ENCODE measurements at places on chromosomes 7 and 10.
A peak's percentile ranks its signal among the peaks of the same experiment; 100 is the strongest.

DNA sequence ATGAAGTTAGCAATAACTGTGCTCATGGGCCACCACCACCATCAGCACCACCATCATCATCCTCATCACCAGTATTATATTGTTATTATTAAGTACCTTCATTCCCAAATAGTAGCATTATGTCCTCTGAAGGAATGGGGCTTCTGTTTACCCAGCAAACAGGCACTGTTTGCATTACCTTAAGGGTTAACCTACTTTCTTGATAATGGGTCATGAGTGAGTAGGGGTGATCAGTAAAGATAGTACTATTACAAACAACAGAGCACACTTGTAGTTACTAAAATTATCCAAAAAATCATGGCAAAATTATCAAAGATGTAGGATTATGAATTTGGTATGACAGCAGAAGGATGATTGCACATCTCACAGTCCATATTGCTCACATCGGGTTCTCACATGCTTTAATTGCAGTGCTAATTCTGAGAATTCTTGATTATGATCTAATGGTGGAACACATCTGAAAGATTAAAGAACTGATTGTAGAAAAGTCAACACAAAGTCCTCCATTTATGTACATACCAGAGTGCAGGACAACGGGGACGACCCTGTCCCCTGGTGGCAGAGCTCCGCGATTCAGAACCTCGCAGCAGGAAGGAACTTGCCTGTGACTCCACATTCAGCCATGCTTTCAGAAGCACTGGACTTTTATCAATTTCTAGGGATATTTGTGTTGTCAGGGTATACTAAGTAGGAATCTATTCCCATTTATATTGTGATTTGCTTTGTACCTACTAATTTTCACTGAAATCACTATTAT lies 31.0 kb downstream of the PDE1C start:
- DNase-seq, result no peak

DNA sequence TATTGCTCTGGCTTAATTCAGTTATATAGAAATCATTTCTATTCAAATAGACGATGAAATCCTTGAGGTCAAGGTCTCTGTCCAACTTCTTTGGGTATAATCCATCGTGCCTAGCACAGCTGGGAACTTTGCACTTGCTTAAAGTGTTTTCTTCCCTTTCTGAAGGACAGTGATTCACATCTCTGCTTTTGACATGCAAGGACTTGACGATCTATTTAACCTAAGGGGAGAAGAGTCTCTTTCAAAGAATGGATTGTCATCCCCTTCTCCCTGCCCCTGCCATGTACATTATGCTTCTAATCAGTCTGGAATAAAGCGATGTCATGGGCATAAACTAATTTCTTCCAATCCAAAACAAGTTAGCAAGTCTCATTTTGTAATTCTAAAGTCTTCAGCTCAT lies 488.6 kb downstream of the KCNMA1 start:
- no peak for DNase-seq

GRCh38 chr10:77842652-77843212 lies 83.8 kb downstream of the DLG5 start:
- DNase-seq, result no peak

DNA sequence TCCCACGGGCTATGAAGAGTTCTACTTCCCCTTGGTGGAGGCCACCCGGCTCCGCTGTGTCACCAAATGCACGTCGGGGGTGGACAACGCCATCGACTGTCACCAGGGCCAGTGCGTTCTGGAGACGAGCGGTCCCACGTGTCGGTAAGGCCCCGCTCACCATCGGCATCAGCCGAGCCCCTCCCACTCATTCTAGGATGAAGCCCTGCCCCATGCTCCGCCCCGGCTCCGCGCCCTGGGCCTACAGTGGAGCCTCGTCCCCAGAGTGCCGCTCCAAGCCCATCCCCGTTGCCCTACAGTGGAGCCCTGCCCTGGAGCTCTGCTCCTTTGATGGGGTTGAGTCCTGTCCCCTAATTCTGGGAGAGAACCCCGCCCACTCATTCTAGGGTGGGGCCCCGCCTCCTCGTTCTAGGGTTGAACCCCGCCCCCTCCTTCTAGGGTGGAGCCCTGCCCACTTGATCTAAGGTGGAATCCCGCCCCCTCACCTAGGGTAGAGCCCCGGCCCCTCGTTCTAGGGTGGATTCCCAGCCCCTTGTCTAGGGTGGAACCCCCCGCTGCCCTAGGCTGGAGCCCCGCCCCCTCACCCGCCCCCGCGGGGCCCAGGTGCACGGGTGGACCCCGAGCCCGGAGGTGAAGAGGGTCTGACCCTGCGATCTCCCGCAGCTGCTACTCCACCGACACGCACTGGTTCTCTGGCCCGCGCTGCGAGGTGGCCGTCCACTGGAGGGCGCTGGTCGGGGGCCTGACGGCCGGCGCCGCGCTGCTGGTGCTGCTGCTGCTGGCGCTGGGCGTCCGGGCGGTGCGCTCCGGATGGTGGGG lies 3.4 kb upstream of the MUC12 start:
- no peak for DNase-seq

GRCh38 chr10:43075612-43076003 lies 1.3 kb upstream of the RET start:
- DNase-seq, result no peak

DNA sequence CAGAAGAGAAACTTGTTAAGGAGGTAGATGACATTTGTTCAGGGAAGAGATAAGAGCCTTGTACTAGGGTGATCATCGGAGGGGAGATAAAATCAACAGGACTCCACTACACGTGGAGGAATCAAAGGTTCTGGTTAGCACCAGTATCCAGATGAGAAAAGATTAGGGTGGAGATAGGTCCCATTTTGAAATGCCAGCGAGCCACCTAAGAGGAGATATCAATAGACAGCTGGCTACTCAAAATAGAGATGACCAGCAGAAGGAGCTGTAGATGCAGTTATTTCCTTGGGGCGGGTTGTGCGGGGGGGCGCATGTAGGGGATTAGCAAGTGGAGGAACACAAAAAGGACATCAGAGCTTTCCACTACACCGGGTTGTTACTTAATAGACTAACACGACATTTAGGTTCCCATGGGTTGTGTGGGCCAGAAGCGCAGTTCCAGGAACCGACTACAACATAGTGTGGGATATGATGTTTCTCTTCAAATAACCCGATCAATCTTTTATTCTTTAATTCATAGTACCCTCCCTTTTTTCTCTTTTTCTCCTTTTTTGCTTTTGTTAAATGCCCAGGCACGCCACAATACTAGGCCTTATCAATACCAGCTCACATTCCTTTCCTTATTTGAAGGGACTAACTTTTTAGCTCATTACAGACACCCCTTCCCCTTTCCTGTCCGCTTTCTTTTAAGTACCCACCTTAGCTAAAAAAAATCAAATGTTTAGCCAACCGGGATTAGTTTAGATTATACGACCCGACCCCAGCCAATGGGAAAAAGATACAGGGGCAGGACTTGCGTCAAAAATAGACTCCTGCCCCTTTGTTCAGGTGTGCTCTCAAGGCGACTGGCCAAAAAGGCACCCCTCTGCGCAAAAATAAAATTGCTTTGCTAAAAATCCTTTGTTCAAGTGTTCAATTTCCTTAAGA lies 2.0 kb upstream of the KIF11 start:
- no peak for DNase-seq

DNA sequence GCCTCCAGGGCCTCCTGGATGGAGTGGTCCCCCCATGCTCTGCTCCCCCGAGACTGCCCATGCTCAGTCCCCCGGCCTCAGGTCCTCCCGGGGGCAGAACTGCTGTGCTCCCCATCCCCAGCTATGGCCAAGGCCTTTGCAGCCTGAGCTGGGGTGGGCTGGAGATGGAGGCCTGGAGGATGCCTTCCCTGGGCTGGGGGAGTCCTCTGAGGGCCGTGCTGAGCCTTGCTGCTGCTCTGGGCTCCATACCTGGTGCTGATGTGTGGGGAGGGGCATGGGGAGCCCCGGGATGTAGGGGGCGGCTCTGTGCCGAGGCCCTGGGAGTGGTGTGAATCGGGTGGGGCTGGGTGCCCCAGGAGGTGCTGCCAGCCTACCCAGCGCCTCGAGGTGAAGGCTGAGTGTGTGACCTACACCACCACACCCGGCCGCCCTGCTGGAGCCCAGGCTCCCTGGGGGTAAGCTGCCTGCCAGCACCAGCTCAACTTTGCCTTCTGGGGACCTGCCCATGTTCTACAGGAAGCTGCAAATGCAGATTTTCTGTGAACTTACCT lies 109.5 kb downstream of the UNCX start:
- DNase-seq, result no peak

DNA sequence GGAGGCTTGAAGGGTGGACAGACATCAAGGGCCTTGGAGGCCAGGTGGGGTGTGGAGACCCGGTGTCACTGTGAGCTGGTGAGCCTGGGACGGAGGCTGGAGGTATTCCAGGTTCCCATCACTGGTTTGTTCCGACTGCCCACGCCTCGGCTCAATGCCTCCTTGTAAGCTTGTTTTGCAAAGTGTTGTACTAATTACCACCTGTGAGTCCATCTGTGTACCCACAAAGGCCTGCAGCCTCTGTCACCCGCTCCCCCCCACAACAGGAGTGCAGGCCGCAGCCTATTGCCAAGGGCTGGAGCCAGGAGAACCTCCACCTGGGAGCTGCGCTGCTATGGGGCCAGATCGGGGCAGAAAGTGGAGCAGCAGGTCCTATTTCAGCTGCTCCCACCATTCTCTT lies 521.8 kb upstream of the DPP6 start:
- DNase-seq, result no peak

GRCh38 chr7:150784120-150784736 lies 15.9 kb downstream of the TMEM176B start:
- no peak for DNase-seq

DNA sequence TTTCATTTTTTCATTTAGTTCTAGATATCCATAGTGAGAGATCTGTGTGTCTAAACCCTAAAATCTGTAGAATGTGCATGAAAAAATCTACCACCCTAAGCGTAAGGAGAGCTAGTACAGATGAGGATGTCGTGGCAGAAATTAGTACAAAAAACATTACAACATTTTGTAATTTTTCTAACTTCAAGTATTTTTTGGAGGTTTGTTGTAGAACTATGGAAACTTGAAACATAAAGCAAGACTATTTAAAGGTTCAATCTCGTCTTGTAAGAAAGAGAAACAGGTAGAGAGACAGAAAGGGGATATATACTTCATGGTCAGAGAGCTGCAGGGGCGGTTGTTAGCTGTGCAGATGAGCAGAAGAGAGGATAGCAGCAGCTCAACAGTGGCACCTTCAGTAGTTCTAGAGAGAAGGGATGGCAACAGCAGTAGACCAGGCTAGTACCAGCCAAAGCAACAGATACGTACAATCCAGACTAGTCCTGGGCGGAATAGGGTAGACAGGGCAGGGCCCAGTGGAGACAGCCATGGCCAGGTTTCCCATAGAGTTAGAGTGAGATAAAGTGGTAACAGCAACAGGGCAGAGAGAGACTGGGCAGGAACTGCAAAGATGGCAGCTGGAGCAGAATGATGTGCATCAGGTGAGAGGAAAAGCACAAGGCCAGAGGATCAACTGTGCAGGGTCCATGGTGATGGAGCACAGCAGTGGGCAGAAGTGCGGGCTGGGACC lies 145.2 kb downstream of the FRMD4A start:
- no peak for DNase-seq

DNA sequence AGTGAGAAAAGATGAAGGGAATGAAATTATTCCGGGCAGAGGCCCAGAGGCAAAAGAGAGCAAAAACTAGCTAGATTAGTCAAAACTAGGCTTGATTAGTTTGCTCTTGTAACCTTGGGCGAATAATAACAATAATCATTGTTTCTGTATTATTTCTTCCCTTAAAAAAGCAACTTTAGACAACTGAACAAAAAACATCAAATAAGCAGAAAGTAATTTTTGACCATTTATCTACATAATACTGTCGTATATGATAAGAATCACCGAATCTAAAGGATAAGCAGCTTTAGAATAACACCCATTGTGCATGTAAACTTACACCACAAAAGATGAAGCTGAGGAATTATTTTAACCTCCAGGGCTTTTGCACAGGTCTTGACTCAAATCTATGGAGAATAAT lies 125.1 kb downstream of the TPK1 start:
- no peak for DNase-seq

GRCh38 chr10:101292194-101293006 lies 61.6 kb upstream of the BTRC start:
- peak; percentile 34 for DNase-seq

DNA sequence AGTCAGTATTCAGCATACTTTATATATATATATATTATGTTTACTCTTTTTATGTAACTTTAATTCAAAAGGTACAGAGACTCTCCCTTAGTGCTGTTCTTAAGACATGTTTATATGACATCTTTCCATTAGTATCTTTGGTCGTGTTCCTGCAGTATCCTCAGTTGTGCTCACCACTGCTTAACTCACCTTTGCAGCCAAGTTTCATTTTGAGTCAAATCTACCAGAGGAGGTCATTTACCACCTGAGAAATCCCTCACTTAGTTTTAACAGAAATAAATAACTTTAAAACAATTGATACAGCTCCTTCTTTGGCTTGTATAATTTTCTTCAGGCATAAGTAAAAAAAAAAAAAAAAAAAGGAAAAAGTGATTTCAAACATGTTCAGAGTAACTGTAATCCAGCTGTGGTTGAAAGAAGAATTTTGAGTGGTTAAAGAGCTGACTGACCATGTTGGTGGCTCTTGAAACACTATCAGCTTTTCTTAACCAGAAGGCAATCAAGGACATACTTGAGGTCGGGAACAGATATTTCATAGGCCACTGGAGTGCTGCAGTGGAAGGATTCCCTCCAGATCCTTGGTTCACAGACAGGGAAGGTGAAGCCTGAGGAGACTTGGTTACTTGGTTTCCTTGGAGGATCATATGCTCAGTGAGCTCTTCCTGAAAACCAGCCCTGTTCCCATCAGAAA lies 116.8 kb downstream of the AUTS2 start:
- DNase-seq, result no peak

DNA sequence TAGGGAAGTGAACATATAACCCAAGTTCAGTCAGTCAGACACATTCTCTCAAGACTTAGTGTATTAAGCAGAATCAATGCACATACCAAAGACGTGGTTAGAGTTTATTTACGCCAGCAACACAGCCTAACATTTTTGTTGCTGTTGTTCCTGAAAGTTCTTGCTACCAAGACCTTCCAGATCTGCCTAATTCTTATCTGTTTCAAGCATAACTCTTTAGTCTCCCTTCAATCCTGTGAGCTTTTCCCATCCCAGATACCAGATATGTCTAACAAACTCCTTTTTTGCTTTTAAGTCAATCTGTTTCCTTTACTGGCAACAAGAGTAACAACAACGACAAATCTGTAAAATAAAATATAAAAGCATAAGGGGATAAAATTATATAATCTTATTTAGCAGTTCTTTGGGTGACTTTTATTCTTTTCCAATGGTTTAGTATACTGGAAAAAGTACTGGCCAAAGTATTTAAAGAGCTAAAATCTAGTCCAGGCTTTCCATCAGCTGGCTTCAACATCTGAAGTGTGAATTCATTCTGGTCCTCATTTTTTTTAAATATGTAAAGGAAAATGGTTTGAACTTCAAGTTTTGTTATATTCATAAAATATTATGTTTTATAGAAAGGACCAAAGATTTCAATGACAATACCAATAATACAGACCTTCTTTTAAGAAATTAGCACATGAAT lies 193.8 kb downstream of the IMMP2L start:
- DNase-seq, result no peak
